Neuronal stem cell (in vitro differentiated cells): ENCODE measurements at places on chromosomes 4 and X.

- peak; percentile 23 for DNase-seq
Observed at GRCh38 chr4:52750819-52751486, at the start of gene ERVMER34-1. Gene ERVMER34-1 (minus strand): TSS chr4:52751425. CDS start chr4:52745520, 5,905 bp downstream.

DNA sequence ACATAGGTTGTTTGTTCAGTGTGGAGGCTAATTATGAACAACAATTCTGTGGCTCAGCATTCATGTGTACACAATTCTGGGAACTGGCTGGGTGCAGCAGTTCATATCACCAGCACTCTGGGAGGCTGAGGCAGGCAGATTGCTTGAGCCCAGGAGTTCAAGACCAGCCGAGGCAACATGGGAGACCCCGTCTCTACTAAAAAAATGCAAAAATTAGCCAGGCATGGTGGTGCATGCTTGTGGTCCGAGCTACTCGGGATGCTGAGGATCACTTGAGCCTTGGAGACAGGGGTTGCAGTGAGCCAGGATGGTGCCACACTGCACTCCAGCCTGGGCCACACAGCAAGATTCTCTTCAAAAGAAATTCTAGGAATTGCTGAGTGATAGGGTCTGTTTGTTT is 4.5 kb upstream of the PPP2R2C start:
- DNase-seq = no peak

GRCh38 chr4:103008875-103009729 is 10.4 kb downstream of the SLC9B1 start:
- DNase-seq = peak; percentile 54

DNA sequence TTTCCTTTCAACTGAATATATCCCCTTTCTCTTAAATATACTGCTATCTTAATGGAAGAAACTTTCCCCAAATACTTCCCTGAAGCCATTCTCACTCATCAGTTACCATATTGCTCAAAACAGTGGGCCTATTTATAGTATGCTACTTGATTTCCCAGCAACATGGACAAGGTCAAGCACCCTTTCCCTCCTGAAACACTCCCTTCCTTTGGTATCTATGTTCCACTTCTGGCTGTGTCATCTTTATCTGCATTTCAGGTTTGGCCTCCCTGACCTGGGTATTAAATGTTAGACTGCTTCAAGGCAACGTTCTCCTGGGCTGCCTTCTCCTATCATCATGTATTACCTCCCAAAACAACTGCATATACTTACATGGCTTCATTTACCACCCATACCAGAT is 101.3 kb downstream of the ZAR1 start:
- no peak for DNase-seq

GRCh38 chr4:91064157-91064853 is 937.1 kb downstream of the CCSER1 start:
- peak; percentile 42 for DNase-seq

GRCh38 chr4:32003548-32003947 is 1283.4 kb downstream of the PCDH7 start:
- no peak for DNase-seq

DNA sequence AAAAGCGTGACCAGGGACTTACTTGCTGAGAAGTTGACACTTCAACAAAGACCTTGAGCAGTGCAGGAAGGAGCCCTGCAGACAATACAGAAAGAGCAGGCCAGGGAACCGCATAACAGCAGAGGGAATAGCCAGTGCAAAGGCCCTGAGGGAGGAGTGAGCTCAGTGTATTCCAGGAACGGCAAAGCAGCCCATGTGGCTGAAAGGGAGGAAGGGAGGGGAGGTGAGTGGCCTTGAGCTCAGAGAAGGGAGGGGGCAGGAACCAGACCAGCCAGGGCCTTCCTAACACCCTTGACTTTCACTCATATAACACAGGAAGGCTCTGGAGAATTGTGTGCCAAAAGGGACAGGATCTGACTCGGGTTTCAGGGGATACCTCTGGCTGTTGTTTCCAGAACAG is 112.2 kb downstream of the BCOR start:
- no peak for DNase-seq

GRCh38 chrX:14030174-14030530 is 460 bp upstream of the GEMIN8 start:
- DNase-seq = no peak

DNA sequence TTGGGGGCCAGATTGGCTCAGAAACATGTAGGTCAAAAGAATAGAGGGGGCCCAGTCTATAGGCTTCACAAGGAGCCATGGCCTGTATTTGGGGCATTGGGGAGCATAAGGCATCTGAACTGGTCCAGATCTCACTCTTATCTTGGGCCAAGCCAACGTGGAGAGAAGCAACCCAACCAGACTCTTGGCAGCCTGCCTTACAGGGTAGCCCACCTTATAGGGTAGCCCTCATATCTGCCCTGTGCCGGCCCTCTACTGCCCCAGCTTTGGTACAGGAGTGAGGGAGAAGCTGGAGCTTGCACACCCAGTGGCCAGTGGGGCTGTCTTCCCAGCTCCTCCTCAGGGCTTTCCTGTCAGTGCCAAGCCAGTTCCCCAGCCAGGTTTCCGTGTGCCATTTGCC is 142.2 kb downstream of the AMMECR1 start:
- no peak for DNase-seq

GRCh38 chrX:40964633-40965586 is 120.3 kb upstream of the USP9X start:
- DNase-seq = no peak

DNA sequence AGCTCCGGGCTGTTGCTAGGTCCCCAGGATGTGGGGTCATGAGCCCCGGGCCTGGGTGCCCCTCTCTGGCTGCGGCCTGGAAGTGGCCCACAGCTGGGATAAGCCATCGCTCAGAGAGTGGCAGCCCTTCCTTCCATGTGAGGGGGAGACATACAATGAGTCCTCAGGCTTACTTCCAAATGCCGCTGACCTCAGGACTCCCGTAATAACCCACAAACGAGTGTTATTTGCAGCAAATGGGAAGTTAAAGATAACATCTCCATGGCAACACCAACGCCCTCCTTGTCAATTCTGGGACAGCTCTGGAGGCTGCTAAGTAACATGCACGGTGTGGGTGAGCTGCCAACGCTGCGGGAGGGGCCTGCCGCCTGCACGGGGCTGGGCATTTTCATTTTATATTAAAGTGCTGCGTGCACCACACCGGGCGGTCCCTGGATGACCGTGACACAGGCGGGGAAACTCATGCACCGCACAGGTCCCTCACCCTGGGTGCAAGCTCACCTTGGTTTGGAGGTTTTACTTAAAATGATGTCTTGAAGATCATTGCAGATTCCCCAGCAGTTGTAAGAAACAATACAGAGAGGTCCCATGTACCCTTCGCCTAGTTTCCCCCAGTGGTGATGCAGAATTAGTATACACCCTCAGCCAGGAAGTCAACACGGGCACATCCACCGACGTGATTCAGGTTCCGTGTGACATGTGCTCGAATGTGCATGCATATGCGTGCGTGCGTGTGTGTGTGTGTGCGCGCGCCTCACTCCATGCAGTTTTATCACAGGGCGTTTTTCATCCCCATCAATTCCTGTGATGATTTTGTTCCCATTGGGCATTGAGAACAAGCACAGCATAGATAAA is 79.4 kb downstream of the ABLIM2 start:
- DNase-seq = no peak

DNA sequence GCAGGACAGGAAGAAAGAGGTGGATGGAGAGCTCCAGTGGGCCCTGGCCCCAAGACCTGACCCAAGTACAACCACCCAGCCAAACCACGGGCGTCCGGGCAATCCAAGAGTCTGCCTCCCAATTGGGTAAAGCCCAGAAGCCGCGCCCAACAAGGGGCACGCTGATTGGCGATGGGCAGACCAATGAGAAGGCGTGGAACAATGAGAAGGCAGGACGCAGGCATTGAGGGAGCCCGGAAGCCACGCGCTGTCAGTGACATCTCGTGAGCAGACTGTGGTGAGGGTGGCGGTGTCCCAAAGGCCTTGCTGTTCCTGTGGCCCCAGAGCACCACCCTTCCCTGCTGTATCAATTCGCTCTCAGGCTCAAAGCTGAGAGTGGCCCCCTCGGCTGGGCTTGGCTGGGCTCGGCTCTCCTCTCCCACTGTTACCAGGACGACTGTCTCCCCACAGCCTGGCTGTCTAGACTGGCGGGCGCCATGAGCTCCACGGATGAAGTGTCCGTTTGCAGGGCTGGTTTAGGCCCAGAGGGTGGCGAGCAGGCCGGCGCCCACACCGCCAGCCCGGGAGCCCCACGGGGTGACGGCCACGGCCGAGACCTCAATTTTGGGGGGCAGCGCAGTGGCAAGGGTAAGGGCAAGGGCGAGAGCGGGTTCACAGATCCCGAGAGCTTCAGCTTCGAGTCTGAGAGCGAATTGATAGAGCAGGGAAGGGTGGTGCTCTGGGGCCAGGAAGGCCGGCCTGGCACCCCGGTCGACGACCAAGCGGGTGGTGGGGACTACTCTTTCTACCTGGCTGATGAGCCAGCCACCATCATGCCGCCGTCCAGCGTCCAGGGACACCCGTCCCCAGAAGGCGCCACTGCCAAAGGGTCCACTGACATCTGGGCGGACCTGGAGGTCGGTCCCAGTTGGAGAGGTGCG is at the start of gene LOC101059915:
TSS of gene LOC101059915 (plus strand) at position 219 of the 920 bp plus-strand sequence.
- DNase-seq = no peak

DNA sequence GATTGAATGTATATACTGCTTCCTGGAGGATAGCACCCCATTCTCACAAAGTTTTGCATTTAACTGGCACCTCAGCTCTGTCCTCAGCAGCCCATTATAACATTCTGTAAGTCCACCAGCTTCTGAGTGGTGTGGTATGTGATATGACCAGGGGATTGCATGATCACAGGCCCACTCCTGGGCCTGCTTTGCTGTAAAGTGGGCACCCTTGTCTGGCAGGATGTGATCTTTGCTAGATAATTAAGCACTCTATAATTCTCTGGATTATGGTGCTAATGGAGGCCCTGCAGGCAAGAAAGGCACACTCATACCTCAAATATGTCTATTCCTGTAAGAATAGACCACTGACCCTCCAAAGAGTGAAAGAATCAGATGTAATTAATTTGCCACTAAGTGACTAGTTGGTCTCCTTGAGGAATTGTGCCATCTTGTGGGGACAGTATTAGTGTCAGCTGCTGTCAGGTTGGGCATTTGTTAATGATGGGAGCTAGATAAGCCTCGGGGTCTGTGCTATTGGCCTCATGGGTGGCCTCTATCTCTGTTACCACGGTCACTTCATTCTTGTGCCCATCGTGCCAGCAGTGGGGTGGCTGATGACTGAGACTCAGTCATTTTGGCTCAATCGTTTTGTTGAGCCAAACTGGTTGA is 2.2 kb upstream of the CFI start:
- DNase-seq = peak; percentile 45

DNA sequence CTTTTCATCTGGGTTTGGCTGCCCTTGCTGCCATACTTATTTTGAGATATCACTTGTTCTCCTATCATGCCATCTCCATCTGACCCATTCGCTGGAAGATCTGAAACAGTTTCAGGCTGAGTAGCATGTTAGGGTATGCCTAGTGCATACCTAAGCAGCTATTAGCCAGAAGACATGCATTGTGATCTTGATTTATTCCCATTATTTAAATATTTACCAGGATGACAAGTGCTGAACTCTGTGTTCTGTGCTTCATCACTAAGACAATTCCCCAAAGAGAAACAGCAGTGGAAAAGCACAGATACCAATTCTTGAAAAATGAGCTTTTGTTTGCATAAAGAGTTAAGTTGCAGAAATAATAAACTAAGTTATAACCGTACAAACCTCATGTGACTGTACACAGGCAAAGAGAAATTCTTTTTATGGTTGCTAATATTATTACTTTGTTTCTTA is 271.0 kb upstream of the ARSJ start:
- DNase-seq = no peak

DNA sequence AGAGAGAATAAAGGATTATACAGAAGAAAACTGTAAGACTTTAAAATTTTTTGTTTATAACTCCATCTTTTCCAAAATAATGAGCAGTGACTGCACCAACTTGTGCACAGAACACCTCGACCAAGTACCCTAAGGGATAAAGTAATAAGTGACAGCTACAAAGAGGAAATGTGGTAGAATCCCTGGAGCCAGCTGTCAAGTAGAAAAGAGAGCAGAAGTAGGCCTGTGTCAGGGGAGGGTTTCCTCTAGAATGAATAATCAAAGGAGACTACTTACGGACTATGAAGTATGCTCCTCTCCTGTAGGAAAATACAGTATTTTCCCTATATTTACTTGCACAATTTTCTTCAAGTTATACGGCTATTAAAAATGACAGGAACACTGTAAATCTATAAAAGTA is 1.2 kb downstream of the EIF1AX start:
- DNase-seq = no peak

GRCh38 chr4:159534655-159535054 is 431.8 kb downstream of the RAPGEF2 start:
- no peak for DNase-seq

GRCh38 chr4:107853444-107854355 is 29.0 kb downstream of the SGMS2 start:
- DNase-seq = no peak

GRCh38 chr4:14184265-14184664 is 556.7 kb upstream of the BOD1L1 start:
- DNase-seq = no peak

- DNase-seq = no peak
Observed at GRCh38 chr4:144376866-144377265, 236.3 kb upstream of the GYPA start.

DNA sequence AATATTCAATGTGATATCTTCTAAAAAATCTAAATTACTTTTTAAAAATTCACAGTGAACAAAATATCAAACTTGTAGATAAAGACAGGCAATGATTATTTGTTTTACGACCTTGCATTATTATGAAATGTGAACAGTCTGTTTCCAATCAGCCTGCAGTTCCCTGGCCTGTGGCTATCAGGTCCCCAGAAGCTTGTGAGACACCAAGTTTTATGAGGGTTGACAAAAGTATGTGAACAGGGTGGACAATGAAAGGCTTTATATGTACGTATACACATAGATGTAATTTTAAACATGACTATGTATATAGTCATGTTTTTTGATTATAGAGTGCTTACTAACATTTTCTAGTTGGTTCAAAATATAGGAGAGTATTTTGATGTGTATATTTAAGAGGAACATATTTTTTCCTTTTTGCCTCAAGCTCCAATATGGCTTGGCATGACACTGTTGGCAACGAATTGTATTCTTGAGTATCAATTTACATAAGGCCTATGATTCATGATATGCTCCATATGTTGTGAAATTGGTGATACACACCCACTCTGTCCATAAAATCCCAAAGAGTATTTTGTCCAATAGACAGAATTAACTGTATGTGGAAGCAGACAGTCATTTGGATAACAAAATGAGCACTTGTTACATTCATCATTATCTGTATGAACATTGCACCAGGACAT is 55.7 kb downstream of the BTC start:
- DNase-seq = no peak

DNA sequence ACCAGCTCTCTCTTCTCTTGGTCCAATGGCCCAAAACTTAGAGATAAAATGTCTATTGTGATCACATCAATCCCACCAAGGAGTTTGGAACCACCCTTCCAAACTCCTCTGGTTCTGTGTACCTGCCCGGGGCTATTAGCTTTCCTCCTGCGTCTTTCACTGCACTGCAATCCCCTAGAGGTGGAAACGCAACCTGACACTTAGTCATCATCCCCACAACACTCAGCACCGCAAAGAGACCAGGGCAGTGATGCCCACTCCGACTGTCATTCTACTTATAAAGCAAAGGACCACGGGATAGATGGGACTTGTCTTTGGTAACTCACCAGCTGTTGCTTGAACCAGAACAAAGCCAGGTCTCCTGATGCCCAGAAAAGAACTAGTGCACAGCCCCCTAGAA is 22.0 kb downstream of the AFAP1 start:
- DNase-seq = no peak

- DNase-seq = no peak
Observed at GRCh38 chrX:29852767-29853166, 362.6 kb upstream of the MAGEB2 start.

- no peak for DNase-seq
Observed at GRCh38 chr4:76200771-76201231, 12.8 kb downstream of the SCARB2 start.

GRCh38 chrX:153637121-153638040 is 9.6 kb upstream of the DUSP9 start:
- no peak for DNase-seq
